Activated CD4-positive, alpha-beta memory T cell treated with anti-CD3 and anti-CD28 coated beads, Interleukin-2, amount 10 ng/mL, durations not matched to agents 7 days and 5 days (primary cell): ENCODE measurements at places on chromosomes 3 and 15.

DNA sequence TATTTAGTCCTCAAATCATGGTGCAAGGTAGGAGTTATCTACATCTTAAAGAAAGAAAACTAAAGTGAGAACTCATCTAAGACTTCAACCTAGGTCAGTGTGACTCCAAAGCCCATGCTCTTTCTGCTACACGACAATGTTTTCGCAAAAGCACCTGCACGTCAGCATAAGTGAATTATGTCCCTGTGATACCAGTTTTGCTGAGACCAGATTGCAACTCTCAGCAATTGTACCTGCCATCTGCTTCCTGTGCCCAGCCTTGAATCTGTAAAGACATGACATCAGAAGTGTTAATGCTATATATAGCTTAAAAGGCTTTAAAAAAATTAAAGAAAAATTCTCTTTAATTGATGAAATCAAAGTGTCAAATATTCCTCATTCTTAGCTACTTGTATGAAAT lies 43.4 kb downstream of the RETNLB start:
- H3K4me1 ChIP-seq: no peaks in the 10 kb centered on the region
- H3K27me3 ChIP-seq: peaks cover 6% of the 10 kb centered on the region
- no peak overlapping the region for H3K27ac ChIP-seq
- no peaks in the 10 kb centered on the region for H3K36me3 ChIP-seq

DNA sequence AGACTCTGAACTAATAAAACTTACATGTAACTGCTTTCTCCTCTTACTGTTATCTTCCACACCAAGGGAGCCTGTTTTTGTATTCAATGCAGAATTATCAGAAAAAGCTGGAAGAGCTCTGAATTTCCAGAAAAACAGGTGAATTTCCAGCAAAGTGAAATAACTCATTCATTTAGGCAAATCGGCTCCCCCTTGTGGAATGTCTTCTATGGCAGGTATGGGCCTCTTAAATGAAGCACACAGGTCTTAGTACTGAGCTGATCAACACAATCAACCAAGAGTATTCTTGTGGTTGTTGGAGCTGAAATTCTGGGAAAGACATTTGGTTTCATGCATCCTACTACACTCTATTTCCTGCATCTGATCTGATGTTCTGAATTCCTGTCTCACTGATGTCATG lies 31.0 kb upstream of the PTPRG start:
- DNase-seq: no peak
- H3K4me1 ChIP-seq: no peaks in the 10 kb centered on the region
- H3K27me3 ChIP-seq: no peaks in the 10 kb centered on the region
- no peak overlapping the region for H3K27ac ChIP-seq
- H3K4me3 ChIP-seq: no peak overlapping the region

- no peak overlapping the region for H3K27ac ChIP-seq
- H3K36me3 ChIP-seq: no peaks in the 10 kb centered on the region
- no peak for DNase-seq
- H3K27me3 ChIP-seq: peaks cover 36% of the 10 kb centered on the region
- peaks cover 28% of the 10 kb centered on the region for H3K4me1 ChIP-seq
Observed at GRCh38 chr3:46553154-46553553, 12.9 kb downstream of the LRRC2 start.

DNA sequence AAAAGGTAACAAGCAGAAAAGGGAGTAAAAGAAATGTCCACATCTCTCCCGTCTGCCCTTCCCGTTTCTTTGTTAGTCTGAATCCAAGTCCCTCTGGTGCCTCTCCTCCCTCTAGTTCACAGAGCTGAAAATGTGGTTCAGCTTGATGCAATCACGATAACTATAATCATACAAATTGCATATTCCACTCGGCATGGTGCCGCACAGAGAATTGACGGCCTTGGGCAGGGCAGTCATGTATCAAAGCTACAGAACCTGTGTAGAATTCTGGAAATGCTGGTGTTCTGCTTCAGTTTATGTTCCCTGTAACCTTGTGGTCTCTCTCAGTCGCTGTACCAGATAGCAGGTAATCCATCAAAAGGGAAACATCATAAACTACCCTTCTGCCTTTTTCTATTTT lies 562.9 kb upstream of the CBLB start:
- no peak for DNase-seq
- no peaks in the 10 kb centered on the region for H3K27me3 ChIP-seq
- H3K36me3 ChIP-seq: peaks cover 4% of the 10 kb centered on the region
- no peak overlapping the region for H3K4me3 ChIP-seq
- no peak overlapping the region for H3K27ac ChIP-seq
- H3K4me1 ChIP-seq: peaks cover 16% of the 10 kb centered on the region

DNA sequence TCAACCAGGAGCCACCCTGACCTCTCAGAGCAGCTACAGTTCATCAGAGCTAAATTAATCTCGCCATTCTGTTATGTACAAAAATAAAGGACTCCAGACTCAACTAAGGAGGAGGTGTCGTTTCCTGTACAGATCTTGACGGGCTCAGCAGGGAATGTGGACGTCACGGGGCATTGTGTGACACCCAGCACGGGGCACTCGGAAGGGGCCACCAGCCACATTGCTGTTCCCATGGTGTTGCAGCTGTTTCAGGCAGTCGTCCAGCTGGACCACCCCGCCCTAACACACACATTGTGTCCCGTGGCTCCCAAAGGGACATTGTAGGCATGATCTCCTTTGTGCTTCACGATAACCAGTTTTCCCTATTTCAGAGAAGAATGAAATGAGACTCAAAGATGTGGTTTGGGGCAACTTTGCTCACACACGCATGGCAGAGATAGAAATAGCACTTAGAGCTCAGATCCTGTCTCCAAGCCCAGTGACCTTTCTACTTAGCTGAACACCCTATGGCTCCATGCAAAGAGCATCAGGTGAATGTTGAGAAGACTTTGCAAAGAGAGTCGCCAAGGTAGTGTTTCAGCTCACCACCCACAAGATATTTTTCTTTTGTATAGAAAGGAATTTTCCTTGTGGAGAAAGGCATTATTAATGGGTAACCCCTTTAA lies 5.5 kb downstream of the SSUH2 start:
- peaks cover 15% of the 10 kb centered on the region for H3K27me3 ChIP-seq
- no peaks in the 10 kb centered on the region for H3K36me3 ChIP-seq
- no peak overlapping the region for H3K4me3 ChIP-seq
- H3K27ac ChIP-seq: no peak overlapping the region
